ENCODE measurements at places on chromosomes 11 and 22.

DNA sequence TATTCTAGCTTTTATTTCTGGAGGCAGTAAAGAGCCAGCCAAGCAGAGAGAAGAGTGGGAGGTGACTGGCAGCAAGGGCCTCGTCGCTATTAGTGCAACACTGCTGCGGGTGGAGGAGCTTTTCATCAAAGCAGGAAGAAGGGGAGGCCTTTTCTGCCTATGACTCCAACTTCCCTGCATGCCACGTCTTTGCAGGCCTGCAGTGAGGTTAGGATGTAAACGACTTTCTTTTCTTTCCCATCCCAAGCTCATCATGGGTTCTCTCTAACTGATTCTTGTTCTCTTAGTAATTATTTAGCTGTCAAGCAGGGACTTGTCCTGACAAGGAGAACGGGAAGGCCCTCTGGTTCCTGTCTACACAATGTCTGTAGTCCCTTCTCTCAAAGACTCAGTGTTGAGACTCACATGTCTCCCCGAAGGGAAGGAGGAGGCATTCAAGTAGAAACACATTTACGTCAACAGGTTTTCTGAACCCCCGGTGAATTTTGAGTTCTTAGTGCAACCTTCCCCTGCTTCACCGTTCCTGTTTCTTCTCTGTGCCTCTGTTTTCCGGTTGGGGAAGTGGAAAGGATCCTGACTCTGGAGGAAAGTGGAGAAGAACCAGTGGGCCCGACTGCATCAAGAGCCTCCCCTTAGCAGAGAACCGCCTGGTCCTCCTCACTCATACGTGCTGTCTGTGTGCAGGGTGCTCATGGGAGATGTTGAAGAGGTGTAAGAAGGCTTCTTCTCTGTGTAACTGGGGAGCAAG, 56.9 kb downstream of the PACS1 start:
- no peak for DNase-seq

GRCh38 chr11:119854521-119854920, 125.5 kb upstream of the NECTIN1 start:
- DNase-seq: no peak

DNA sequence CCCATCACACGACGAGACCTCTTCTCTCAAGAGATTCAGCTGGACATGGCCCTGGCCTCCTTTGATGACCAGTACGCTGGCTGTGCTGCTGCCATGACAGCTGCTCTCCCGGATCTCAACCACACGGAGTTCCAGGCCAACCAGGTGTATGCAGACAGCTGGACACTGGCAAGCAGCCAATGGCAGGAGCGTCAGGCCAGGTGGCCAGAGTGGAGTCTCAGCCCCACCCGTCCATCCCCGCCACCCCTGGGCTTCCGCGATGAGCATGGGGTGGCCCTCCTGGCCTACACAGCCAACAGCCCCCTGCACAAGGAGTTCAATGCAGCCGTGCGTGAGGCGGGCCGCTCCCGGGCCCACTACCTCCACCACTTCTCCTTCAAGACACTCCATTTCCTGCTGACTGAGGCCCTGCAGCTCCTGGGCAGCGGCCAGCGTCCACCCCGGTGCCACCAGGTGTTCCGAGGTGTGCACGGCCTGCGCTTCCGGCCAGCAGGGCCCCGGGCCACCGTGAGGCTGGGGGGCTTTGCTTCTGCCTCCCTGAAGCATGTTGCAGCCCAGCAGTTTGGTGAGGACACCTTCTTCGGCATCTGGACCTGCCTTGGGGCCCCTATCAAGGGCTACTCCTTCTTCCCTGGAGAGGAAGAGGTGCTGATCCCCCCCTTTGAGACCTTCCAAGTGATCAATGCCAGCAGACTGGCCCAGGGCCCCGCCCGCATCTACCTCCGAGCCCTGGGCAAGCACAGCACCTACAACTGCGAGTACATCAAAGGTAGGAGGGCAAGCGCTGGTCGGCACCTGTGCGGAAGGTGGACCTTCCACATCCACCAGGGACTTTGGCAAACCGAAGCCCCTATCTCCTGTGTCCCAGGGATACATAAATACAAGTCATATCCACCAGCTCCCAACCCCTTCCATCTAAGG, 11.3 kb downstream of the CHRNA10 start:
- DNase-seq: no peak

DNA sequence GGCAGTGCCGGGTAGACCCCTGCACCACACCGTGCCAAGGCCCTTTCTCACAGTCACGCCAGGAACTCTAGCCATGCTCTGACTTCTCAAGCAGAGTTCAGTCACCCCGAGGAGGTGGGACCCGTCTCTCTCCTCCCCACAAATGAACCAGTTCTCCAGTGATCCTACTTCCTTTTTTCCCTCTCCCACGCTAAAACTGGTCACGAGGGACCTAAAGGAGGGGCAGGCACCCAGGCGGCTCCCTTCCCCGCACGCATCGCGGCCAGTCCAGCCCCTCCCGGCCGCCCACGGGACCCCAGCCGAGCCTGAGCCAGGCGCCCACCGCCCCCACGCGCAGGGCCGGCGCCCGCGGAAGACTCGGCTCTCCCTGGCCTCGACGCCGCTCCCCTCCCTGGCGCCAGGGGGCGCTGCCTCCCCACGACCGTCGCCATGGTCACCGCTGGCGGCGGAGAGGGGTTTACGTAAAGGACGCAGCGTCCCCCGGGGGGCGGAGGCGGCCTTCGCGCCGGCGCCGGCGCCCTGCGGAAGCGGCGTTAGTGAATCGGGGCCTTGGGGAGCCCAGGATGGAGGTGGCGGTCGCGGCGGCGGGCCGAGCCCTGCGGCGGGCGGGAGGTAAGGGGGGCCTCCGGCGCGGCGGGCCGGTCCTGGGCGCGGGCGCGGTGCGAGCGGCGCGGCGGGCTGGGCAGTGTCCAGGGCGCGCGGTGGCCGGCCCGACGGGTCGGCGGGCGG, at the start of gene DAGLA:
TSS of gene DAGLA (plus strand) at position 499 of the 729 bp plus-strand sequence. CDS start 39,765 bp downstream, outside the sequence.
- DNase-seq: peak; percentile 83

DNA sequence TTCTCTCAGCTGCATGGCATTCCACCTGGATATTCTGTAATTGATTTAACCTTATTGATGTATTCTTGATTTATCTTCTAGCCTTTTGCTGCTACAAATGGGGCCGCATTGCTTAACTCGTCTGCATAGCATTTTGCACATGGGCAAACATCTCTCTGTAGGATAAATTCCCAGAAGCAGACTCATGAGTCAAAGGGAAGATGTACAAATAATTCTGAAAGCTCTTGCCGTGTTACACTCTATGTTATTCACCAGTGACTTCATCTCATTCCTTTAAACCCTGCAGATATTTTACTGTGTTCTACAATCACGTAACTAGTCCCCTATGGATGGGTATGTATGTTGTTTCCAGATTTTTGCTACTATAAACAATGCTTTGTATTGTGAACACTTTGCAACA, 112.7 kb downstream of the SEZ6L start:
- no peak for DNase-seq

GRCh38 chr11:134289789-134290188, 13.6 kb downstream of the GLB1L3 start:
- no peak for DNase-seq

DNA sequence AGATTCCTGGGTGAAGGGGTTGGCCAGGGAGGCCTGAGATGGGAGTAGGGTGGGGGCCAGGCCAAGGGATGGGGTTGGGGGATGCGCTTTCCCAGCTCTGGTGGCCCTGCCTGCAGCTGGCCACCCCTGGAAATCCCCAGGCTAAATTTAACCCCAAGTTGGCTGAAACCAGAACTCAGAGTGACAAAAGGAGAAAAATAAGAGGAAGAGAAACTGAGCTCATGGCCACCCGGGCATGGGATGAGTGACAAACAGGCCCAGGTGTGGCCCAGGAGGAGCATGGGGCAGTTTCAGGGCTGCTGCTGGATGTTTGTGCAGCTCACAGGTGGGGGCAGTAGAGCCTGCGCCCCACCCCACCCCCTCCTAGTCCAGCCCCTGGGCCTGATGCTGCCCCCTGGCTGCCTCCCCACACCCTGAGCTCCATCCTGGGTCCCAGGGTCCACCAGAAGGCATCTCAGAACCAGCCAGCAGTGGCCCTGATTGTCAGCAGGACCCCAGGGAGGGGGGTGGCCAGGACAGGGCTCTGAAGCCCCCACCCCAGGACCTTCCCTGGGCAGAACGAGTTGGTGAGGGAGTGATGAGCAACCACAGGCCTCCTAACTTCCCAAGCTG, 48.0 kb downstream of the IGLL5 start:
- no peak for DNase-seq

GRCh38 chr11:85844439-85845123, 10.6 kb upstream of the CCDC83 start:
- DNase-seq: no peak

DNA sequence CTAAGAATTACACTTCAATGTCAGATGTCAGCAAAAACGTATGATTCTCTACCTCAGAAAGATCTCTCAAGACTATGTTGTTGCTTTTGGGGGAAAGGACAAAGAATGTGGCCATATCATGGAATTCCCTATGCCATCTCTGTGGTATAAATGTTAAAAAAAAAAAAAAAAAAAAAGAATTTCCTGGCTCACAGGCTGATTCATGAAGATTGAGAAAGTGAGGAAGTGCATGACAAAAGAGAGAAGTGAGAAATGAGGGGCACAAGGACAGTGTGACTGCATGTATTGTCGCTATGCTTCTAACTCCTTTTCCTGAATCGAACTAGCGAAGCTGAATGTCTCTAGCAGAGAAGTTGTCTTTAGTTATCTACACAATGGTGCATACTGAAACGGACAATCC, 80.6 kb upstream of the CARD18 start:
- no peak for DNase-seq

All from hepatic stellate cell (primary cell).